ENCODE measurements at places on chromosomes 7 and 10.
A peak's percentile ranks its signal among the peaks of the same experiment; 100 is the strongest.

DNA sequence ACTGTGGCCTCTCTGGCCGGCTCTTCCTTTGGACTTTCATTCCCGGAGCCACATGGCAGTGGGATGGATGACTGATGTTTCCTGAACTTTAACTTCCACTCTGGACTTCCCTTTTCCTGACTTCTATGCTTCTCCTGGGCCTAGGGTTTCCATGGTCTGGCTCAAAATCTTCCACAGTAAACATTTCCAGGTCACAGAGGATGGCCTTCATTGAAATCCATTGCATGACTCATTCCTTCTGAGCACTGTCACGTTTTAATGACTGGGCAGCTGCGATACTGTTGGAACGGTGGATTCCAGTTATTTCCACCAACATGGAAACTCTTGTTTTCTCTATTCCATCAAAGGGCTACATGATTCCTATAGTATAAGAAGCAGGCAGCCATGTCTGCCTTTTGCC is 24.4 kb upstream of the ZNF273 start:
- no peak for DNase-seq

DNA sequence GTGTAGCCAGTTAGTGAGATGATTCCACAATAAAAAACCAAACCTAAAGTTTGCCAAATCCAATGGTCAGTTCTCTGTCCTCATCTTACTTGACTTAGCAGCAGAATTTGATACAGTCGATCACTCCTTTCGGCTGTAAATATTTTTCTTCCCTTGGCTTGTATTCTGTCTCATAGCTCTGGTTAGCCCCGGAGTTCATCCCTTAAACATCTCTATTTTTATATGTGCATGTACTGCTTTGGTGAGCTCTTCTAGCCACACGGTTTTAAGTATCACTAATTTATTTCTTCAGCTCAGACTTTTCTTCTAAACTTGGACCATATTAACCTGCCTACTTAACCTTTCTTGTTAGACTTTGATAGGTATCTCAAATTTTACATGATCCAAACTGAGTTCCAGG is 17.8 kb upstream of the ASB15 start:
- no peak for DNase-seq

DNA sequence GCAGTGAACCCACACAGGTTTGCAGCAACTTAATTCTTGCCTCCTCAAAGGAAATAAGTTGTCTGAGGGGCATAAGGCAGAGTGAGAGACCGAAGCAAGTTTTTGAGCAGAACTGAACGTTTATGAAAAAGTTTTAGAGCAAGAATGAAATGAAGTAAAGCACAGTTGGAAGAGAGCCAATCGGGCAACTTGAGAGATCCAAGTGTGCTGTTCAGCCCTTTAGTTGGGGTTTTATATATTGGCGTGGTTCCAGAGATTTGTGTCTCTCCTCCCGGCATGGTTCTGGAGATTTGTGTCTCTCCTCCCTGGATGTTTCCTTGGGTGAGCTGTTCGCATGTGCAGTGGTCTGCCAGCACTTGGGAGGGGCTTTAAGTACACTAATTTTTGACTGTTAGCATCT is 141.4 kb upstream of the DGKB start:
- DNase-seq = no peak

- no peak for DNase-seq
Observed at GRCh38 chr10:22365644-22366434, 20.5 kb downstream of the SPAG6 start.

GRCh38 chr7:108236681-108237415 is 106.7 kb upstream of the LAMB4 start:
- DNase-seq = no peak

DNA sequence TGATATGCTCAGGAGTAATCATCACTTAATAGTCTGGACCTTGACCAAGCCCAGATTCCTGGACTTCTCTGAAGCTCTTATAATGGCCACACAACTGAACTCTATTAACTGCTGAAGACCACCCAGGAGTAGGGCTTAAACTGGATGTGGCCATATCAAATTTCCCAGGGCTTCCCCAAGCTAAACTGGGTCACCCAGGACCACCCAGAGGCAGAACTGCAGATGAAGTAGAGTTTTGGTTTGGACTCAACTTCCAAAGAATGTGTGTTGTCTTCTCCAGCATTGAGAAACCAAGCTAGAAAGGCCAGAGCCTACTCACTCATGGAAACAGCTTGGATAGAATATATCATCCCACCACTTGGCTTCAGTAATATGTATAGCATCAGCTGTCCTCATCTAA is 358.2 kb upstream of the MEOX2 start:
- DNase-seq = no peak

- DNase-seq = no peak
Observed at GRCh38 chr10:62037166-62037831, 135.8 kb downstream of the ARID5B start.

GRCh38 chr7:138875794-138876193 is 77.8 kb upstream of the ATP6V0A4 start:
- DNase-seq = no peak

DNA sequence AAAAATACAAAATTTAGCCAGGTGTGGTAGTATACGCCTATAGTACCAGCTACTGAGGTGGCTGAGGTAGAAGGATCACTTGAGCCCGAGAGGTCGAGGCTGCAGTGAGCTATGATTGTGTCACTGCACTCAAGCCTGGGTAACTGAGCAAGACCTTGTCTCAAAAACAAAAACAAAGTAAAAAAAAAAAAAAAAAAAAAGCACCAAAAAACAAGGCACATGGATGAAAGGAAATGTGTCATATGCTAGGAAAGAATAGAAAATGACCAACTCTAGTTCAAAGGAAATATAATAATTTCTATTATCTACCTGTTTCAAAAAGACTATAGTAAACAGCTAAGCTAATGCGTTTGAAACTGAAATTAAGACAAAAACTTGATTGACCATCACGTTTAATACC is 33.8 kb downstream of the UBE2H start:
- no peak for DNase-seq

GRCh38 chr10:3873728-3874461 is 88.9 kb upstream of the KLF6 start:
- DNase-seq = no peak

GRCh38 chr10:58667658-58668310 is 155.1 kb downstream of the BICC1 start:
- no peak for DNase-seq

GRCh38 chr7:67391168-67391567 is 394.5 kb downstream of the TYW1 start:
- no peak for DNase-seq

- DNase-seq = no peak
Observed at GRCh38 chr10:127840884-127841283, 51.9 kb downstream of the CLRN3 start.

GRCh38 chr7:122674502-122674901 is 24.4 kb downstream of the RNF133 start:
- no peak for DNase-seq

DNA sequence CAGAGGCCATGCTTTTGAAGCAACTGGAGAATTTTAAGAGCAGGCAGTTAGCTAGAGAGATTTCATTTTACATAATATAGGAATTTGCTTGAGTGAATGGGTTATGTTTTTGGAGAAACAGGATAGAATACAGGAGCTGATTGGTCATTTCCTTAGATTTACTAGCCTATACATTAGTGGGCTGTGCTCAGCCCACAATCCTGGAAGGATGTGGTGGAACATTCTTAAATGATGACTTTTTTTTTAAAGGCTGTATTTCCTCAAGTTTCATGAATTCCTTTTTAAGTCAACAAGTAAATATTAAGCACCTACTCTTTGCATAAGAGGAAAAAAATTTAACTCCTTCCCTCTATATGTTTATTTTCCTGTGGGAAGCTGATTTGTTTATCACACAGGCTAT is 314.4 kb upstream of the BMPER start:
- DNase-seq = no peak

DNA sequence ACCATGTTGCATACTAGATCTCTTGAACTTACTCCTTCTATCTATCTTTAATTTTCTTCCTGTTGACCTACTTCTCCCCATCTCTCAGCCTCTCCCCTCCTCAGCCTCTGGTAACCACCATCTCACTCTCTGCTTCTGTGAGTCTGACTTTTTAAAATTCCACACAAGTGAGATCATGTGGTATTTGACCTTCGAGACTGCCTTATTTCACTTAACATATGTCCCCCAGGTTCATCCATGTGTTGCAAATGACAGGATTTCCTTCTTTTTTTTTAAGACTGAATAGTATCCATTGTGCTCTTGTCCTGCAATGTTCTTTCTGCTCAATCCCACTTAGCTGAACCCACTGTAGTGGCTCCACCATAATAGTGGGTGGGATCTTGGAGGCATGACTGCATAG is 51.4 kb upstream of the DNAJC1 start:
- DNase-seq = no peak

- no peak for DNase-seq
Observed at GRCh38 chr10:131651674-131652437, 249.0 kb upstream of the PPP2R2D start.

- no peak for DNase-seq
Observed at GRCh38 chr10:28139138-28139537, 140.3 kb upstream of the ODAD2 start.

DNA sequence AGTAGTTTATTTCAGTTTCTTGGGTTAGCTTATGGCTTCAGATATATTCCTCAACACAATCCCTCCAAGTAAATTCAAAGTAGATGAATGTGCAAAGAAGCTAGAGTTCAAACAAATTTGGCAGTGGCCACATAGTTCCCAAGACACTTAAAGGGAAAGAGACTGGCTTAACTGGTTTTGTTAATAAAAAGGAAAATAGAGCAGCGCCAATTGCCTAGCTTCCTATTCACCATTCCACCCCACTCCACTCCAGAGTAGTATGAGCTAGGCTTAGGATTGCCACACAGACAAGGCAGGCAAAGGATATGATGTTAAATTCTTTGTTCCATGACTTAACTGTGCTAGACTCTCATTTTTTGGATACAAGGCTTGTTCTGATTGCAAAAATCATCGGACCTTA is 2.0 kb downstream of the XRCC2 start:
- DNase-seq = no peak

DNA sequence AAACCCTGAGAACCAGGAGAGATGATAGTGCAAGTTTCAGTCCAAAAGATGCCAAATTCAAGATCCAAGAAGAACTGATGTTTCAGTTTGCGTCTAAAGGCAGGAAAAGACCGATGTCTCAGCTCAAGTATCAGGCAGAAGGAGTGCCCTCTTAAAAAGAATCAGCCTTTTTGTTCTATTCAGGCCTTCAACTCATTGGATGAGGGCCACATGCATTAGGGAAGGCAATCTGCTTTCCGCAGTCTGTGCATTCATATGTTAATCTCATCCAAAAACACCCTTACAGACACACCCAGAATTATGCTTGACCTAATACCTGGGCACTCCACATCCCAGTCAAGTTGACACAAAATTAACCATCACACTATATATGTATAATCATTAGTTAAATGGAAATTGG is 45.2 kb downstream of the DNAJB9 start:
- no peak for DNase-seq

- peak; percentile 37 for DNase-seq
Observed at GRCh38 chr10:13709931-13710650, 123.3 kb downstream of the PRPF18 start.

- DNase-seq = no peak
Observed at GRCh38 chr10:32923134-32923533, 34.9 kb downstream of the ITGB1 start.

DNA sequence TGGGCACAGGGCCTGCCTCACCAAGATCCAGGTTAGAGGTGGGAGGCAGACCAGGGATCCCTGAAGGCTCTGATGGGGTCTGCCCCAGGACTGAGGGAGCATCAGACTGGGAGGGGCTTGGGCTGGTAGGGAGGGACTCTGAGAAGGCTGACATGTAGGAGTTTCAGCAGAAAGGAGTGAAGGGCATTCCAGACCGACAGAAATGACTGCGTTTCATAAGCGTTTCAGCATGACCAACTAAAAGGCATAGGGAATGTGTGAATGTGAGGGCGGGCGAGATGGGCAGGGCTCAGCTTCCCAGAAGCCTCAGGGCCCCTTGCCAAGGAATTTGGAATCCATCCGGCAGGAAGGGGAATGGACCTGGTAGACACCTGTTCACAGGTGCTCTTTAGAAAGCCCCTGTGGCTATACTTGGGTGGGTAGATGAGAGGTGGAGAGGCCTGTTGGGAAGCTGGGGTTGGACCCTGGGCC is 24.9 kb upstream of the SLC29A3 start:
- DNase-seq = peak; percentile 9

DNA sequence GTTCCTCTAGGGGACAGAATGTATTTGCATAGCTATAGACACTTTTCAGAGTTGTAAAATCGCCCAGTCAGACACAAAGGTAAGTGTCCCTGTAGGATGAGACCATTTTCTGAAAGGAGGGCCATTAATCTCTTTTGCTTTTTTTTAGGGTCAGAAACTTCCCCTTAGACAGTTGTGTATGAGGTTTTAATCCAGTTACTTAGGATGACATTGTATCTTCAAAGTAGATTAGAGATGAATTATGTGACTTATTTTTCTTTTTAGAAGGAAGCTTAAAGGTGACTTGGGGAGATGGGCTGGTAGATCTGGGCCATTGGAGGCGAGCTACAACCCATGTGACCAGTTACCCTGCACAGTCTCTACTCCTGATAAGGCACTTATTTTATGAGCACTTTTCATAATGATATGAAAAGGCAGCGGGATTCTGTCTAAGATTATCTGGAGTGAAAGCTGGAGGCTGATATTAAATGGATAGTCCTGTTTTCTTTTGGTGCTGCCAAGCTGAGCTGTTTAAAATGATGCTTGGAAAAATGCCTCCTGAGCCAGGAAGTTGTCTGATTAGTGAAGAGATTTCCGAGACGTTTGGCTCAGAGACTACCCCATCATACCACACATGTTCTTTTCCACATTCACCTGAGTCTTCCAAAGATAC is 264.3 kb downstream of the AUTS2 start:
- no peak for DNase-seq

DNA sequence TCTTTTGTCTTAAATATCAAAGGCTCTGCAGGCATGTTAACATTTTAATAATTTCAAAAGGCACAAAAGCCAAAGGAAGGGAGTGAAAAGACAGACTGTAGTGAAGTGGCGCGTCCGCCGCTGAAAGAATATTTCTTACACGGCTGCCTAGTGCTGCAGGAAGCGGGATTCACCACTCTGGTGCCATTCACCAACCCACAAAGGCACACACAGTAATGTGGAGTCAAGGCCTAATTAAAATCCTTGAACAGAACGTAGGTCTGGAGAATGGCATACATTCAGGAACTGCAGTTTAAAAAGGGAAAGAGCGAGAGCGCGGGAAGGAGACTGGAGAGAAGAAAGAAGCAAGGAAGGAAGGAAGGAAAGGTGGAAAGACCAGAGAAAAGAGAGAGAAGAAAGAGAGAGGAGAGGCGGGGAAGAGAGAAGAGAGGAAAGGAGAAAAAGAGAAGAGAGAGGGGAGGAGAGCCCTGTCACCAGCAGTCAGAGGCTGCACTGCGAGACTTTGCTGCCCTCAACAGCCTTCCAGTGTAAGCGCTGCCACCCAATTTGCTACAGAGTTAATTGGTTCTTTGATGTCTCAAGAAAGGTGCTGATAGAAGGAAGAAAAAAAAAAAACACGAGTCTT is 554.0 kb downstream of the MDFIC start:
- DNase-seq = no peak

GRCh38 chr10:129494740-129495139 is 27.7 kb downstream of the MGMT start:
- DNase-seq = no peak

Measured in occipital lobe (tissue), 3 donors.